Glutamatergic neuron (in vitro differentiated cells): ENCODE measurements at places on chromosomes 3 and 15.

- no peak for DNase-seq
Observed at GRCh38 chr3:4721511-4721911, 228.4 kb downstream of the ITPR1 start.

DNA sequence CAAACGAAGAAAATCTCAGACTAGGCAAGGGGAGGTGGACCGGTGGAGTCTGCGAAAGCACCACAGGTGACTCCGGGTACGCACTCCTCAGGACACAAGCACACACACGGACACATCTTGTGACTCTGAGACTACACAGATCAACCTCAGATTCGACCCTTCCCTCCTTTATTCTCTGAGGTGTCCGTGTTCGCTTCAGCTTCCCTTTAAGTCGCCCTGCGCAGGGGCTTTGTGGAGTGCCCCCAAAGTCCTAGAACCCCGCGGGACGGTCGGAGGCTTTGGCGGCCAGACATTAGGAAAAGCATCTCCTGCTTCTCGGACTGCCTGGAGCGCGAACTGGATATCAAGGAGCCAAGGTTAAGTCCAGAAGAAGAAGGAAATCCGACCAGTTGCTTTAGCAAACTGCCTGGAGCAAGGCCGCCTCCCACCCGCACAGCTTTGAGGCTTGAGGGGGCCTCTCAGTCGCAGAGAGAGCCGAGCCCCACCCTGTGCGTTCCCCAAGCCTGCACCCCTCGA is 730 bp downstream of the DGKG start:
- DNase-seq, result no peak

GRCh38 chr3:55189359-55189801 is 261.5 kb upstream of the LRTM1 start:
- DNase-seq, result no peak

GRCh38 chr3:2029559-2029958 is 69.1 kb upstream of the CNTN4 start:
- no peak for DNase-seq

DNA sequence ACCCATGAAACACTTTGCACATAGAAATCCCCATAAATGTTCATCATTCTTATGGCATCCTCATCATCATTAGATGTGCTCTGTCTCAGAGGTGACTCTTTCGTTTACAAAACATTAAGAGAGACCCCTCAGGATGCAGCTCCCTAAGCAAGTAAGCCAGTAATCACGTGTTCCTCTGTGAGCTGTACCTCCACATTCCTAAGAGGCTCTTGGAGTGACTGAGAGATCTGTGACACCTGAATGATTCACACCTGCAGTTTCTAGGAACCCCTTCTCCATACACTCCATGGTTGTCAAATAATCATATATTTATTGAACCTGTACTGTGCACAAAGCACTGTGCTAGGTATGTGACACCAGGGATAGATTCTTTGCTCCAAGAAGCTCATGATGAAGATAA is 602.4 kb downstream of the UNC13C start:
- no peak for DNase-seq

DNA sequence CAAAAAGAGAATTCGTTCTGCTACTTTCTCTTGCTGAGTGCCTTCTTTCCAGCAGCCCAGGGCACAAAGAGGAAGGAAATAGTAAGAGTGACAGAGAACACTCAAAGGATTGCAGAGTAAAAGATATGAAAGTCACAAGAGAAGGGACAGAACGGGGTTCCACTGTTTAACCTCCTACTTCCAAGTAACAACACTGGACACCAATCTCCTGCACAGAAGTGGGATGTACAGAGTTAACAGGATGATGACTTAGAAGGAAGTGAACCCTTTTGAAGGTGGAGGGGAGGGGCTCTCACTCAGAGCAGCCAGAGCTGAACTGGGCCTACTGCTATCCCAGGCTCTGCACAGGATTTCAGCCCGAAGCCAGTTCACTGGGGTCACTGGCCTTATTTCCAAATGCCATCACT is 130.1 kb upstream of the PRICKLE2 start:
- no peak for DNase-seq

GRCh38 chr3:153159771-153160397 is 2.1 kb upstream of the RAP2B start:
- DNase-seq, result no peak

DNA sequence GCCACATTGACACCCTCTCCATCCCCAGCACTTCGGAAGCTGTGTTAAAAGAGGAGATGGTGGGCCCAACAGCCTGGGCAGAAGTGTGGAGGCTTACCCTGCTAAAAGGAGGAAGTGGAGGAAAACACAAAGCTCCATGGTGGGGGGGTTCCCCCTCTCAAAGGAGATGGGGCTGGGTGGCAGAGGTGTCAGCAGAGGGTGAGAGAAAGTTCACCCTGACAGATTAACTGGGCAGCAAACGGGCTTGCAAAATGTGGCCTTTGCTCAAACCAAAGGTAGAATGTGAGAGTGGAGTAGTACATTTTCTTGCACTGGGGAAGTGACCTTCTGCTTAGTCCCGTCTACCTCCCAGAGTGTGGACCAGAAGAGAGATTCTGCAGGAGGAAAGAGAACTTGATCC is 44.7 kb downstream of the MYO1E start:
- no peak for DNase-seq

- no peak for DNase-seq
Observed at GRCh38 chr3:122169911-122170310, 13.6 kb upstream of the CASR start.

DNA sequence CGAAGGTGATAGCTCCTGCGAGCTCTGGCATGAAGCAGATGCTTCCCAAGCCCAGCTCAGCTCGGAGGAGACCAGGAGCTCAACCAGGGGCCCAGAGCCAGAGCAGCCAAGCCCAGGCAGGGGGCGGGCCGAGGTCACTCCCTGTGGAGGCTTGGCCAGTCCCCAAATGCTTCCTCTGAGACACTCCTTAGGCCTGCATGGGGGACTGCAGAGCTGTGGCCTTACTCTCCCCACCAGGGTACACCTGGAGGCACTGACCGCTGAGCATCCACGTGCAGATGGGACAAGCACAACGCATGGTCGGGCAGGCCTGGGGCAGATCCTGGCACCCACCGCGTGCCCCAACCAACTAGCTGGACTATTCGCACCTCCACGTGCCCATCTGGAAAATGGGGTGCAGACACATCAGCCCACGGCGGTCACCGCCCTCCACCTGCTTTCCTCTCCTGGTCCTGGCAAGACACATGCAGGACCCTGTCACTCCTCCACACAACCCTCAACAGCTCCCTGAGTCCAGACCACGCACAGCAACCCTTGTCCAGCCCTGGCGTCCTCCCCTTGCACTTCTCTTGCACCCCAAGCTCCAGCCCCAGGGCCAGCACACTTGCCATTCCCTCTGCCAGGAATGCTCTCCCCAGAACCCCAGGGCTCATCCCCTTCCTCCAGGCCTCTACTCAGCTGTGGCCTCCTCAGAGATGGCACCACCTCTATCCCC is 164.7 kb upstream of the IQSEC1 start:
- DNase-seq, result no peak

DNA sequence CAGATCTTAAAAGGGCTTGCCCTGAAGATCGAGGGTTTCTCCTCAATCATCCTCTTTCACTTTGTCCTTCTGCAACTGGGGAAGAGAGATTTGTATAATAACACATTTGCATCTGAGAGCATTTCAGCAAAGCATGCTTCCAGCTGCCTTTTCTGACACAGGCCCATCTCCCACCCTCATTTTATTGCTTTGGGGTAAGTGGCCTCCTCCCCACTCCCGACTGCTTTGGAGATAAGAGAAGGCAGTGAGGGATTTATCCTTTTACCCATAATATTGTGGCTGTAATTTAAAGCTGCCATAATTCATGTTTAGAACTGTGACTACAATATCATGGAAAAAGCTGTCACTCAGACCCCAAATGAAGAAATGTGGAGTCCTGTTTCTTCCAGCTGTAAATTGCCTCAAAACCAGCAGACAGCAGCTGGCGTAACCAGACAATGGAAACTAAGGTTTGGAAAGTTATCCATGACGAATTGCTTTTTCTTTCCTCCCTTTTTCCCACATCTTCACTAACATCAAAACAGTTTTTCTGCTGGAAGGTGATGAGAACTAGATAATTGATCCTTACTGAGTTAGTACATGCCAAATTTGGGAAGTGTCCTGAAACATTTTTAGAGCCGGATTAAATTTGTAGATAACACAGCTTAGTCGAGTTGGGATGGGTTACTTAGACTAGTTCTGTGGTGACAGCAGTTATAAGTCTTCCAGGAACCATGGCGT is 104.2 kb upstream of the PFN2 start:
- no peak for DNase-seq

DNA sequence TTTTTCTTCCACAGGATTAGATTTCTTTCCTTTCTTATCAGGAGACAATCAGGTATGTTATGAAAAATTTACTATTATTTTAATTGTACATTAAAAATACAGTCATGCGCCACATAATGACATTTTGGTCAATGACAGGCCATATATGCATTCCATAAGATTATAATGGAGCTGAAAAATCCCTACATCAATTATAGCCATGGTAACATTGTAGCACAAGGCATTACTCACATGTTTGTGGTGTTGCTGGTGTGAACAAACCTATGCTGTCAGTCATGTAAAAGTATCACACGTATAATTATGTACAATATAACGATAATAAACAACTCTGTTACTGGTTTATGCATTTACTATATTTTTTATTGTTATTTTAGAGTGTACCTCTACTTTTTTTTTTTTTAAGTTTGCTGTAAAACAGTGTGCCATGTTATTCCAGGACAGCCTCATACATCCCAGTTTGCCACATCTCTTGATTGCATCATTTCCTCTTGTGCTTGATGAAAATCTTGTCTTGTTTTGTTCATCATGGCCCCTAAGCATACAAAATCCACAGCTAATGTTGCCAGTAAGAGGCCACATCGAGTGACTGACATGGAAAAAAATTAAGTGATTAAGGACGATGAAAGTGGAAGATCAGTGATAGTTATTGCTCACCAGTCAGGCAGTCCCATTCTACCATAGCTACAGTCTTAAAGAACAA is 21.4 kb downstream of the CALML4 start:
- no peak for DNase-seq

DNA sequence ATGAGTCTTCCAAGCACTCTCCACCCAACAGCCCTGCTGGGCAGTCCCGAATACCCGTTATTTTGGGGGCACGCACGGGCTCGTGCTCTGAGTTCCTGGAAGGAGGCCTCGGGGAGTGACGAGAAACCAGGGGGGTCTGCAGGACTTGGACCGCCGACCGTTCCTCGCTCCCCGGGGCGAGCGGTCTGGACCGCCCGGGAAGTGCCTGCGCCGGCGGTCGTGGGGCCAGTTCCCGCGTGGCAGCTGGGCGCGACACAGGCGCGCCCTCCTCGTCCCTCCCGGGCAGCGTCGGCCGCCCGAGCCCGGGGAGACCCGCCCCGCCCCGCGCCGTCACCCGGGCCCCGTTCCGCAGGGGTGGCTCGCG is 387 bp downstream of the GNB4 start:
- no peak for DNase-seq

GRCh38 chr3:170418422-170419398 is at the start of gene CLDN11:
CLDN11 (plus strand) TSS chr3:170418868; CDS start chr3:170419067, 199 bp downstream.
- peak; percentile 69 for DNase-seq

DNA sequence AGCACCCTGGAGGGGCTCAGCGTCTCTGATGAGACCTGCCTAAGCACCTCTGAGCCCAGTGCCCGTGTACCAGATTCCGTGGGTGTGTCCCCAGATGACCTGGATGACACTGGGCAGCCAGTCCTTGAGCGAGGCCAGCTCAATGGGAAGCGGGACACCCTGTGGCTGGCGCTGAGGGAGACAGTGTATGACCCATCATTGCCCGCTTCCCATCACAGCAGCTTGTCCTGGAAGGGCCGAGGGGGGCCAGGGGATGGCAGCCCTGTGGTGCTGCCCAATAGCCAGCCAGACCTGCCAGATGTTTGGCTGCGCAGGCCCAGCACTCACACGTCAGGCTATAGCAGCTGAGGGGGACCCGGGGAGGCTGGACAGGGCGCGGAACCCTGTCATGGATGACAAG is 12.0 kb downstream of the DISP2 start:
- DNase-seq, result no peak

GRCh38 chr3:101381809-101382208 is 61.4 kb upstream of the IMPG2 start:
- no peak for DNase-seq

DNA sequence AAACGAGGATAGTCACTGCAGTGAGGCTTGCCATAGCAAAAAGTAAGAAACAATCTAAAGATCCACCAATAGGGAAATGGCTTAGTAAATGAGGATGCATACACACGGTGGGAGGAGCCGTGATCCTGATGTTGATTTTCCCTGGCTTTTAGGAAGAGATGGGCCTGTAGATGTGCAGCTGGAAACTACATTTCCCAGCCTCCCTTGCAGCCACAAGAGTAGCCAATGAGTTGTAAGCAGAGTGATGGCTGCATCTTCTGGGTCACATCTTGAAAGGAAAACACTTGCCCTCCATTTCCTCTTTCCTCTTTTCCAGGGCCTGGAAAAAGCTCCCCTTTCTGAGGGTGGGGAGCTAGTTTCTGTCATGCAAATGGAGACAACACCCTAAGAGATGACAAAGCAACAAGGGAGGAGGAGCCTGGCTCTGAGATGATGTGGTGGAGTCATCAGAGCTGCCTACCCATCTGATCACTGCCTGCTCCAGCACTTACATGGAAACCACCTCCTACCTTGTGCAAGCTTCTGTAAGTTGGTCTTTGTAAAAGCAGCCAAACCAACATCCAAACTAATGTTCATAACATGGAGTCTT is 139.1 kb downstream of the TLE3 start:
- no peak for DNase-seq

GRCh38 chr15:98804057-98804380 is 155.7 kb downstream of the IGF1R start:
- no peak for DNase-seq

GRCh38 chr15:62809115-62809967 is 233.2 kb upstream of the TPM1 start:
- DNase-seq, result no peak

- DNase-seq, result no peak
Observed at GRCh38 chr3:80097674-80098073, 329.9 kb upstream of the ROBO1 start.

GRCh38 chr3:52600258-52600657 is 63.9 kb downstream of the UQCC5 start:
- no peak for DNase-seq

DNA sequence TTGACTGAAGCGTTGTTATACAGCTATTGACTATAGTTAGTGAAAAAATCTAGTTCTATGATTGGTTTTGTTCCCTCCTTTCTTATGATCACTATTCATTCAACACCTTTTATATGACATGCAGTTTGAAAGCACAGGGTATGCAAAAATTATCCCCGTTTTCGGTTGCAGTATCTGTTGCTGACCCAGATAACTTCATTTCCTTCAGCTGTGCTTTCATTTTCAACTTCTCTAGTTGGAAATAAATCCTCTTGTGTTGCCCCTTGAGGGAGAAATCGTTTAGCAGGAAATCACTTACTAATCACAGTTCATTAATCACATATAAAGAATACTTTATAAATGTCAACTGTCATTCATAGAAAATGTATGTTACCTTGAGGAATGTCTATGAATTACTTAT is 55.1 kb downstream of the MBNL1 start:
- DNase-seq, result no peak

GRCh38 chr3:150495563-150496168 is 50.6 kb downstream of the SERP1 start:
- no peak for DNase-seq

DNA sequence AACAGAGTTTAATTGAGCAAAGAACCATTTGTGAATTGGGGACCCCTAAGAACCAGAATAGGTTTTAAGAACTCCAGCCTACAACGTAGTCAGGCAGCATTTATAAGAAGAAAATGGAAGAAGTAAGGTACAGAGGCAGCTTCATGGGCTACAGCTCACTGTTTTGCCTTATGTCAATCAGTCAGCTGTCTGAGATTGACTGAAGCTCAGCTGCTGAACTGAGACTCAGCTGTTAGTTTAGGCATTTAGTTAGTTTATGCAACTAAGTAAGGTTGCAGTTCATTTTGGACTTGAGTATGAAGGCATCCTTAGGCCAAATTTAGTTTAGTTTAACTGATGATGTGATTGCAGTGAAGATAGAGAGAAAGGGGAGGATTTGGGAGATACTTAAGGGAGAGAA is 34.1 kb upstream of the RASA2 start:
- DNase-seq, result no peak
